NCI-H1694 (cell line): ENCODE measurements at places on chromosomes 4 and X.
A peak's percentile ranks its signal among the peaks of the same experiment; 100 is the strongest.

DNA sequence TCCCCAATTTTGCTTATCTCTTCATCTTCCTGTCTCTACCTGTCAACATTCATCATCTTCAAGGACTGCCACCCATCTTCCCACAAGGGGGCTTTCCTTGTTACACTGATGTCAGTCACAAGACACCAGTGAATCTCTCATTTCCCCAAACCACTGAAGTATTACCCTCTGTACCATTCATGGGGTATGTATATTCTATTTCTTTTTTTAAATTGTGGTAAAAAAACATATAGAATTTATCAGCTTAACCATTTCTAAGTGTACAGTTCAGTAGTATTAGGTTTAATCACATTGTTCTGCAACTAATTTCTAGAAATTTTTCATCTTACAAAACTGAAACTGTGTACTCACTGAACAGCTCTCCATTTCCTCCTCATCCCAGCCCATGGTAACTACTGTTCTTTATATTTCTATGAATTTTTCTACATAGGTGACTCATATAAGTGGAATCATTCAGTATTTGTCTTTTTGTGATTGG, 98.6 kb downstream of the LARP7 start:
- no peak for DNase-seq

DNA sequence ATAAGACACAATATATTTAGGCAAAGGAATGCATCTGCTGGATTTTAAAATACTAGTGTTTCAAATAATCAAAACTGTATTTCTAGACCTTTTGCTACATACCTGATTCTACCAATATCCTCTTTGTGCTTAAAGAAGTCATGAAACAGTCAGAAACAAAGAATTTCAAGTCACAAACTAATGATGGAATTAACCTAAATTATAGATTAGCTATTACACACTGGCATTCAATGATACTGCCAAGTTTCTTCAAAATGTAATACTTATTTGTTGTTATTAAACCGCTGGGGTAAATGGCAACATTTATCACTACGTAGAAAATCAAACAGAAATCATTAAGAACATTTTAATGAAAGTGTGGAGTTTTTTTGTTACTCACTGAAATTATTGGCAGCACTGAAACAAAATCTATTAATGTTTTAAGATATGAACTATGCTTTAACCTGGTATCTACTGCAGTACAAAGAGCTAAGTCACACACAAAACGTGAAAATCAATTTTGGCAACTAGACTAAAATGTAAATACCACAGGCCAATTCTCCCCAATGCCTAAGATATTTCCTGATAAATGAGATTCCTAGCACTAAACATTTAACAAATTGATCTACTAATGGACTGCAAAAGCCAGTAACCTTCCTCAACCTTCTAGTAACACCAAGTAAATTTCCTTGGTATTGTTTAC, 19.4 kb downstream of the PDGFC start:
- no peak for DNase-seq

GRCh38 chrX:57227691-57228090, 58.8 kb upstream of the FAAH2 start:
- DNase-seq = no peak

DNA sequence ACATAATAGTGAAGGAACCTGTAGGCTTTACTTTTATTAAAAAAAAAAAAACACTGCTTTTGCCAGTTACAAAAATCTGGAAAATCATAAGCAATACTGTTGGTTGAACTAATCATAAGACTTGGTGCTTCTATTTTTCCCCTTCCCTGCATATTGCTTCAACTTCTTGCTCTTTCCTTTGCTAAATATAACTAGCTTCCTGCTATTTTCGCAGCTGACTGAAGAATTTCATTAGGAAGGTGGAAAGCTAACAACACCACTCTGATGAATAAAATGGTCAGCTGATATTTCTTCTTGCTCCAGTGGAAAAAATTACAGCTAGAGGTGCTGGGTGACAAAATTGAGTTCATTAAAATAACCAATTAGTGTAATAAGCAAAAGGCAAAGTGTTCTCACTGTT, 39.3 kb downstream of the MEPE start:
- DNase-seq = no peak

GRCh38 chr4:112888622-112889021, 160.8 kb upstream of the ANK2 start:
- no peak for DNase-seq

DNA sequence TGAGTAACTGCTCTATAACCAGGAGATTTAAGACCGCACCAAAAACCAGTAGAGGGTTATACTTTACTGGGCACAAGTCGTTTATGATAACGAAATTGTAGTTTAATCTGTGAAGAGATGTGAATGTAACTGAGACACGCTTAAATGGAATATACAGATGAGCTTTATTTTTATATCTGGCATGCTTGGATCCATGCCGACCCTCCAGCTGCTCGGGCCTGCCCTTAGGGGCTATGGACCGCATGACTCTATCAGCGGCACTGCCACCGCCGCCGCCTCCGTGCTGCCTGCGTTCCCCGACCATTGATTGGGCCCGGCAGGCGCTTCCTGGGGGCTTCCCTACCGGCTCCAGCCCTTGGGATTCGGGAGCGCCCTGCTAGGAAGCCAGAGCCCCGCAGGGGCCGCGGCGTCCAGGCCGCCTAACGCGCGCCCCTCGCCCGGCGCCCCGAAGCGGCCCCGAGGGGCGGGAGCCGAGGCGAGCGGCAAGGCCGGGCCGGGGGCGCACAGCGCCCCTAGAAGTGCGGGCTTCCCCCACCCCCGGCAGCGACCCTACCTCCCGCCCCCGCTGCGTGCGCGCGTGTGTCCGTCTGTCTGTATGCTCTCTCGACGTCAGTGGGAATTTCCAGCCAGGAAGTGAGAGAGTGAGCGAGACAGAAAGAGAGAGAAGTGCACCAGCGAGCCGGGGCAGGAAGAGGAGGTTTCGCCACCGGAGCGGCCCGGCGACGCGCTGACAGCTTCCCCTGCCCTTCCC, at the start of gene NFKB1:
Gene NFKB1, plus strand, starts transcription at position 664 of the 751 bp plus-strand sequence. CDS start 24,160 bp downstream, outside the sequence.
- peak; percentile 26 for DNase-seq

GRCh38 chrX:80876877-80877276, 67.2 kb upstream of the BRWD3 start:
- DNase-seq = peak; percentile 53

DNA sequence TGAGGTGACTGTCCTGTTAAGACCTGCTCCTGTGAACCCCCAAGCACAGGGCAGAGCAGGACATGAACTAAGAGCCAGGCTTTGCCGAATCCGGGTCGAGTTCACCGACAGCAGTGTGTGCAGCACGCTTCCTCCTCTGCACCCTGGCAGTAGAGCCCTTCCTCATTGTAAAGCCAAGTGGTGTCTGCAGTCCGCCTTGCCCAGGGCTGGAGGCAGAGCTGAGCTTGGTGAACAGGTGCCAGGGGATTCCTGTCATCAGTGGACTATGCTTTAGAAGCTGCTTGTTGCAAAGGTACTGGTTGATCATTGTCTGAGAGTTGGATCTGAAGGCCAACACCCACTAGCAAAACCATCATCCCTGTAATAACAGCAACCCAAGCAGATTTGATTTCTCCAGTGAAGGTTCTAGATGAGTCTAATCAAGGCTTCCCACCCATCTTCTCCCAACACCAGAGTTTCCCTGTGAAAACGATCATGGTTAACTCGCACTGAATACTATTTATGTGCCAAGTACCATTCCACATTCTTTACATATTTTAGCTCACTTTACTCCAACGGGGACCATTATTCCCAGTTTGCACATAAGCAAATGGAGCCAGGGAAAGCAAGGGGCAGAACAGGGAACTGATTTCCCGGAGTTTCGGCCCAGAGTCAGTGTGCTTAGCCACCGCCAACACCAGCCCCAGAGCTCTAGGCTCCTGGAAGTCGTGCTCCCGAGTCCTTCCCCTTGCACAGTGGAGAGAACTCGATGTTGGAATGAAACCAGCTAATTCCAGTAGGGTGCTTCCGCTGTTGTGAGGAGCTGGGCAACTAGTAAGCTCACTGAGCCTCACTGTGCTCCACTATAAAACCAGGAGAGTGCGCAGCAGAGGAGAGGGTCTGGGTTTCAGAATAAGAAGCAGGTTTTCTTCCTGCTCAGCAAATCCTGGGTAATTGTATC, 1.4 kb upstream of the SLC34A2 start:
- DNase-seq = no peak

DNA sequence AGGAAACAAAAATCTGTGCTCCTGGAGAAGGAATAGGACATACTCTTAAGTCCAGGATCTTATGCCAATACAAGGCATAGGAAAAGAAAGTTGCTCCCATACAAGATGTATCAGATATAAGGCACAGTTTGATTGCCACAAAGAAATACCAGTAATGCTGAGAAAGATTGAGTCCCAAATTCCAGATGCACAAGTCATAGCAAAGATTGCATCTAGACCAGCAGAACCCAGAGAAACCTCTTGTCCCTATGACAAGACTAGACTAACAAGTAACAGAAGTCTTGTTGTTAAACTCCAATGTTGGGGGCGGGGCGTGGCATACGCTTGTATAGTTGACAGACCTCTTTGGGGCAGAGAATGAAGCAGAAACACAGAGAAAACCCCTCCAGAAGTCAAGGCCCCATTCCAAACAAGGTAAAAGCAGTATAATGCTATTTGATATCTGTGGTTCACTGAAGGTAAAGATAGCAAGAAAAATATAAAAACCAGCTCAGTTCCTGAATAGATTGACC, 671.5 kb upstream of the GRIA3 start:
- DNase-seq = no peak

GRCh38 chr4:15495621-15496020, 25.9 kb downstream of the CC2D2A start:
- peak; percentile 36 for DNase-seq

- DNase-seq = no peak
Observed at GRCh38 chr4:2667428-2667827, 88.7 kb downstream of the TNIP2 start.

DNA sequence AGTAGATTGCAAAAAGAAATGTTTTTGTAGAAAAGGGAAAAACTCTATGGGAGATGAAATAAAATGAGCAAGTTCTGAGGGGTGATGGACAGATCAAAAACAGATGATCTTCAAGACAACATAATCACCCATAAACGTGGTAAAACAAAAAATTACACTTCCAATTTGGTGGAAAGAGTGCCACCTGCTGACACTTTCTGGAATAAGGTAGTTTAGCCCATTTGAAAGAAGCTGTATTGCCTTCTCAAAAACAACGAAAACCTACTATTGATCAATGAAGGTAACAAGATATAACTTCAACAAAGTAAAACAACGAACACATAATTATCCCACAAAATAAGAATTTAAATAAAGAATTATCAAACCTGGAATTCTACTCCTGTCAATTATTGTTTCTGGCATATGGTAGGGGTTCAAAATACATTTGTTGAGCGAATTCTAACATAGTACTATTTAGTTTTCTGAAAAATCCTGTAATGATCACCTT, 2.5 kb downstream of the COQ2 start:
- peak; percentile 62 for DNase-seq
